ENCODE measurements at places on chromosomes 12 and 14.

DNA sequence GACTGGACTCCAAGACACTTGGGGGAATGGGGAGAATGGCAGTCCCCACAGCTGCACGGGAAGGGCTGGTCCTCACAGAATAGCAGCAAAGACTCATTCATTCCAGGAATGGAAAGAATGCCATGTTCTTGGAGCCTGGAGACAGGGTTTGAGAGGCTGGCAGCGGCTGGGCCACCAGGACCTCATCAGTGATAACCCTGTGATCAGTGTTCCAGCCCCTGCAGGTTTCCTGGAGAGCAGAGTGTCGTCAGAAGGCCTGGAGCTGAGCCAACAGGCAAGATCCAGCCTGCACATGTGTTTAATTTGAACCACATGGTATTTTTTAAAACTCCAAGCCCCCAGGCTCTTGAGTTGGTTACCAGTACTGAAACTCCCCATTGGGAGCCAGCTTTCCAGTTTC is 11.3 kb downstream of the BDKRB1 start:
- H3K36me3 ChIP-seq, result no peaks in the 10 kb centered on the region
- H3K27ac ChIP-seq, result no peak overlapping the region
- H3K4me1 ChIP-seq, result no peaks in the 10 kb centered on the region
- no peaks in the 10 kb centered on the region for H3K27me3 ChIP-seq
- no peak for DNase-seq

GRCh38 chr14:45968037-45968436 is 683.5 kb downstream of the RPL10L start:
- H3K4me1 ChIP-seq, result no peaks in the 10 kb centered on the region
- H3K36me3 ChIP-seq, result no peaks in the 10 kb centered on the region
- H3K4me3 ChIP-seq, result no peak overlapping the region
- no peak for DNase-seq
- H3K27me3 ChIP-seq, result no peaks in the 10 kb centered on the region
- H3K27ac ChIP-seq, result no peak overlapping the region

GRCh38 chr12:9773216-9773877 is 12.6 kb upstream of the CD69 start:
- H3K4me3 ChIP-seq, result no peak overlapping the region
- H3K4me1 ChIP-seq, result no peaks in the 10 kb centered on the region
- no peak overlapping the region for H3K27ac ChIP-seq
- H3K27me3 ChIP-seq, result no peaks in the 10 kb centered on the region
- DNase-seq, result no peak

DNA sequence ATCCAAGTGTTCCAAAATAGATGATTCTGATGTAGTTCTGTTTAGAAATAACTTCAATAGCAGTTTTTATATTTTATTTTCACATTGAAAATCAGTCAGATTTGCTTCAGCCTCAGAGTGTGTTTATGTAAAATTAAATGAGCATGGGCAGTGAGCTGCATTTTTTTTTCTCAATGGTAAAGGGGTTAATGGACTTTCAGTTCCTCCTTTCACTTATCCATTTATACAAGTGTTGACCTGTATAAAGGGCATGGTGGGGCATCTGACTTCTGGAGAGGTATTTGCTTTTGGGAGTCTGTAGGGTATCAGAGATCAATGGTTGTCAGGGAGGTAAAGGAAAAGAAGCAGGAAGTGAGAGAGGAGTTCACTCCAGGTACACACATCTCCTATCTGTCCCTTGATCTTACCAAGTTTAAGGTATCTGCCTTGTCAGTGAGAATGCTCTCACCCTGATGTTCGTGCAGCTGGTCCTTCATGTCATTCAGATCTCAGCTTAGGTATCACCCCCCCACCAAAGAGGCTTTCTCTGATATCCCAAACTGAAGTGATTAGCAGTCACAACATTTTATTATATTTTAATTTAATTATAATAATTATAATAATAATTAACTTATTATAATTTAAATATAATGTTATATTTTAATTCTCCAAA is 181.6 kb upstream of the LMNTD1 start:
- H3K4me3 ChIP-seq, result no peak overlapping the region
- no peaks in the 10 kb centered on the region for H3K27me3 ChIP-seq
- no peaks in the 10 kb centered on the region for H3K4me1 ChIP-seq
- no peak overlapping the region for H3K27ac ChIP-seq
- DNase-seq, result no peak

DNA sequence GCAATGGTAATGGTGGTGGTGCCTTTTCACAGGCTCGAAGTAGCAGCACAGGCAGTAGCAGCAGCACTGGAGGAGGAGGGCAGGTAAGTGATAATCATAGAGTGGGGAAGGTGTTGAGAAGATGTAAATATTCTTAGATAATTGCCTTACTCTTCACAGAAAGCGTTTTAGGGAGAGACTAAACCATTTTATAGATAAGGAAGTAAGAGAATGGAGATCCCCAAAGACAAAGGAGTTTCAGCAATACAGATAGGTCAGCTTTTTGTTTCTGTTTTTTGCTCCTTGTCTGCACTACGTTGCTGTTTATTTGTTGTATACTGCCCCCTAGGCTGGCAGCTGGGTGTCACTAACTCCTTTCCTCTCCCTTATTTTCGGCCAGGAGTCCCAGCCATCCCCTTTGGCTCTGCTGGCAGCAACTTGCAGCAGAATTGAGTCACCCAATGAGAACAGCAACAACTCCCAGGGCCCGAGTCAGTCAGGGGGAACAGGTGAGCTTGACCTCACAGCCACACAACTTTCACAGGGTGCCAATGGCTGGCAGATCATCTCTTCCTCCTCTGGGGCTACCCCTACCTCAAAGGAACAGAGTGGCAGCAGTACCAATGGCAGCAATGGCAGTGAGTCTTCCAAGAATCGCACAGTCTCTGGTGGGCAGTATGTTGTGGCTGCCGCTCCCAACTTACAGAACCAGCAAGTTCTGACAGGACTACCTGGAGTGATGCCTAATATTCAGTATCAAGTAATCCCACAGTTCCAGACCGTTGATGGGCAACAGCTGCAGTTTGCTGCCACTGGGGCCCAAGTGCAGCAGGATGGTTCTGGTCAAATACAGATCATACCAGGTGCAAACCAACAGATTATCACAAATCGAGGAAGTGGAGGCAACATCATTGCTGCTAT is 2.0 kb downstream of the SP1 start:
- no peak for DNase-seq
- H3K4me3 ChIP-seq, result peak overlapping the region; percentile 86
- no peaks in the 10 kb centered on the region for H3K27me3 ChIP-seq
- H3K27ac ChIP-seq, result peak overlapping the region; percentile 99

Measured in ascending aorta (tissue), 2 donors.